ENCODE measurements at places on chromosomes 4 and X.

GRCh38 chr4:87209182-87209581, 11.2 kb downstream of the KLHL8 start:
- DNase-seq = no peak

DNA sequence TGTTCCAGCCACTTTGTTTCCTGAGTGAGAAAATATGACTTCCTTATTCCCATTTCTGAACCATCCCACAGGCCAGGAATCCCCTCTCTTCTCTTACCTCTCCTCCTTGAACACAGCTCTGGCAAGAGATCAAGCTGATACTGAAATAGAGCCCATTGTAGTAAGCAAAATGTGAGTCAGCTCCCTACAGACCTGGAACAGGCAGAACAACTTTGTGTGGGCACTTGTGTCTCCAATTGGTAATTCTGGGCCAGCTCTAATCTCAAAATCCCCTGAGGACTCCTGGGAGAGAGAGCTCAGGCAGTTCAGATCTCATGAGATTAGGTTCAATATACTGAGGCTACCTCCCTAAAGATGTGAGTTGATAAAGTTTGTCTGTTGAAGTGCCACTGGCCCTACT, 213.5 kb downstream of the GUCY2F start:
- no peak for DNase-seq

DNA sequence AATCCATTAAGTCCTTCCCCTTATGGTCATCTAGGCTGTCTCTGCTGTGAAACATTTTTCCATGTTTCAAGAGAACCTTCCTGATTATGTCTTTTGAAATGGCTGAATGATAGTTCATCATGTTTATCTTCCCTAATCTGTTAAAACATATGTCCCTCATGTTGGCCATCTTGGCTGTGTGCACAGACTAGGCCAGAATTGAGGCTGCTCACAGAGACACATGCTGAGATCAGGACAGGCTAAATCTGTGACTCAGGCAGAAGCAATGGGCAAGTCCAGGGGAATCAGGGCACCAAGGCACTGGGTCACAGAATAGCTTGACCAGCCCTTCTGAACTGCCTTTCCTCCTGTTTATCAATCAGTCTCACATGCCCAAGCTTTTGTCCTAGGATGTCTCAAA, 78.3 kb downstream of the FHDC1 start:
- no peak for DNase-seq

DNA sequence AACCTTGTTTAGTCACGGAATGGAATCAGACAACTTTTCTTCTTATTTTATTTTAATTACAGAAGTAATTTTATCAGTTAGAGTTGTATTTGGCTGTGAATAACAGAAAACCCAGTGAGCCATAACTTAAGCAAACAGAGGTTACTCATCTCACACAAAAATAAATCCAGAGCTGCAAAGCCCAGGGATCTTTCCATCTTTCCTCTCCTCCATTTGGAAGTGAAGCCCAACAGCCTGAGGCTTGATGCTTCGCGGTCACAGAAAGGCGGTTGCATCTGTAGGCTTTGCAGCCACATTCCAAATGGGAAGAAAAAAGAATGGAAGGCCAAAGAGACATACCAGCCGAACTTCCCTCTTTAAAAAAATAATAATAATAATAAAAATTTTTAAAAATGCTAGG, 22.6 kb downstream of the CHRNA9 start:
- no peak for DNase-seq

DNA sequence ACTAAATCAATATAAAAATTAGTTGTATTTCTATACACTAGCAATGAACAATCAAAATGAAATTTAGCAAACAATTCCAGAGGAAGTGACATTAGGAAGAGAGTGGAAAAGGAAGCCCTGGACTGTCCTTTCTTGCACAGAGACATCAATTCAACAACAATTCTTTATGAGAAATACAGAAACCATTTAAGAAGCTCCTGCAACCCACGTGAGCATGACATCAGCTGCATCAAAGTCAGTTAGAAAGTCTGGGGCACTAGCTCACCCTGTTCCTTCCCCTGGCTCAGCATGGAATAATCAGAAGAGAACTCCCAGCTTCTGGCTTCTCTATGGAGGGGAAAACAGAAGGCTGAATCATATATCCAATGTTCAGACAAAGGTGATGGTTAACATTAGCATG, 48.6 kb upstream of the STARD8 start:
- DNase-seq = no peak

DNA sequence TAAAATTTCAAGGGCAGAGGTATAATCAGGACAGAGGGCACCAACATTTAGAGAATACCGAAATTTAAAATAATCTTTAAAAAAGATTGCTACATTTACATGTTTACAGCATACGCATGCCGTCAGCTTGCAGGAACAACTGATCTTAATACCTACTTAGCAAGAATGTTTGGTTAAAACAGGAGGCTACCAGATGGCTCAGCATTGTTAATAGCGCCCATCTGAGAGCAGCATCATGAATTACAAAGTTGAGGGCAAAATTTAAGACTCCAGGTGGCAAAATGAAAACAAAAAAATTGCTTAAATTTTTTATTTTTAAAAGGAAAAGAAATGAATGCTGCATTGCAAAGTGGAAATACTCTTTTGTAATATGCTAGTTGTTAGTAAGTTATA, 241.3 kb downstream of the C4orf33 start:
- DNase-seq = no peak

GRCh38 chrX:22203186-22203585, 69.5 kb upstream of the CBLL2 start:
- no peak for DNase-seq

- no peak for DNase-seq
Observed at GRCh38 chr4:72427057-72427456, 142.0 kb downstream of the ADAMTS3 start.

DNA sequence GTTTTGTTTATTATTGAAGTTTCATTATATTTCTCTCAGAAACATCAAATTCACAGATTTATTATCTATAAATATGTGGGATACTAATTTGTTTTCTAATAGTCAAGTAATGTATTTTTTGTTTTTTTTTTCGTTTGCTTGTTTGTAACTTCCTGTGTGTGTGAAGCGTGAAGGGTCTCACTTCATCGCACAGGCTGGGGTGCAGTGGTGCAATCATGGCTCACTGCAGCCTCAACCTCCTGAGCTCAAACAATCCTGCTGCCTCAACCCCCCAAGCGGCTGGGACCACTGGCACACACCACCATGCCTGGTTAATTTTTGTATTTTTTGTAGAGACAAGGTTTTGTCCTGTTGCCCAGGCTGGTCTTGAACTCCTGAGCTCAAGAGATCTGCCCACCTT, 55.1 kb downstream of the SH3RF1 start:
- DNase-seq = peak; percentile 28

- peak; percentile 66 for DNase-seq
Observed at GRCh38 chr4:150078041-150078578, at the start of gene DCLK2. DCLK2 (plus strand) TSS chr4:150078445; CDS start chr4:150079028, 583 bp downstream.

GRCh38 chr4:180512801-180513475, 1730.3 kb upstream of the TENM3 start:
- DNase-seq = no peak

DNA sequence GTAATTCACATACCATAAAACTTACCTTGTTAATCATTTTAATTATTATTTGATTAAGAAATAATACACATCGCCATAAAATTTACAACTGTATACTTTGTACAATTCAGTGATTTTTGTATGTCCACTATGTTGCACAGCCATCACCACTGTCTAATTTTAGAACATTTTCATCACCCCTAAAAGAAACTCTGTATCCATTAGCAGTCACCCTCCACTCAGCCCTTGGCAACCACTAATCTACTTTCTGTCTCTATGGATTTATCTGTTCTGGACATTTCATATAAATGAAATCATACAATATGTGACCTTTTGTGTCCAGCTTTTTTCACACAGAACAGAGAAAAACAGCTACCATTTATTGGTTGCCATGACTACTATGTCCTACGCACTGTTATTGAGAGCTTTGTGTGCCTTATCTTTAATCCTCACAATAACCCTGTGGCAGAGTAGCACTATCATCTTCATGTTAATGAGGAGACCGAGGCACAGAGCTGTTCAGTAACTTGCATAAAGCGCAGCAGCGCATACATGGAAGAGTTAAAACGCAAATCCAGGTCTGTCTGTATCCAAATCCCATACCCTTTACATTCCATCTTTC, 64.6 kb upstream of the PAGE1 start:
- no peak for DNase-seq

GRCh38 chr4:5118091-5118786, 67.0 kb downstream of the STK32B start:
- no peak for DNase-seq

- DNase-seq = no peak
Observed at GRCh38 chrX:97310373-97310772, 426.7 kb downstream of the RPA4 start.

DNA sequence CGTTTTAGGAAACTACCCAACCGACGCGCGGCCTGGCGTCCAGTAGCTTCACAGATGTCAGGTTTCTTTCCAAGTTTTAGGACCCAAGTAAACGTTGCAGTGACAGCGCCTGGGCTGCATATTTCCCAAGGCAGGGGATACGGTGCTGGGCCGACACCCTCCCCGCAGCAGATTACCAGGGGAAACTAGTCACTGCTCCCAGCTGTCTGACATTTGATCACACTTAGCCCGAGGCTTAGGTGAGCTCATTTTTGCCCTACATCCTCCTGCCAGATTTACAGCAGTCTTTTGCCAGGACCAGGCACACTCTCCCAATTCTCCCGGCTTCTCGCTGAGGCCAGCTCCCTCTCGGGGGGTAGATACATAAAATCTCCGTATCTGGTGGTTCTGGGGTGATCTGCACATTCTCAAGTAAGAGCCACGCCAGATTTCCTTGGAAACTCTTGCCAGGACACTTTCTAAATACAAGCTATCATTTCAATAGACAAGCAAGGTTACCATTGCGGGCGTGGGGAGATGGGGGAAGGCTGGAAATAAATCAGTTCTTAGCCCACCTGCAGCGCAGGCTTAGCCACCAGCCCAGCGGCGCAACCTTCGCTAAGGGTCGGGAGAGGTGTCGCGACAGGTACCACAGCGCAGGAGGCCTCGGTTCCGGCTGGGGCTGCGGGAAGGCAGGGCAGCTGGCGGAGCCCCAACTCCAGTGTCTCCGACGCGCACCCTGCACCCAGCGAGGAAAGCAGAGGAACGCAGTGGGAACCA, 2.5 kb upstream of the SOX3 start:
- no peak for DNase-seq

GRCh38 chr4:74555843-74556242, 110.9 kb downstream of the AREG start:
- DNase-seq = no peak
